ENCODE measurements at places on chromosomes 4 and X.

- H3K36me3 ChIP-seq: no peaks in the 10 kb centered on the region
- DNase-seq: no peak
Observed at GRCh38 chr4:148487181-148487580, 45.0 kb upstream of the NR3C2 start.

GRCh38 chr4:88659055-88659889 lies 38.4 kb downstream of the NAP1L5 start:
- no peaks in the 10 kb centered on the region for H3K27me3 ChIP-seq
- no peaks in the 10 kb centered on the region for H3K4me1 ChIP-seq
- H3K4me3 ChIP-seq: no peak overlapping the region
- peaks cover 11% of the 10 kb centered on the region for H3K36me3 ChIP-seq

GRCh38 chr4:95124906-95125504 lies 367.2 kb downstream of the BMPR1B start:
- H3K27ac ChIP-seq: no peak overlapping the region
- DNase-seq: no peak
- H3K4me3 ChIP-seq: no peak overlapping the region
- H3K4me1 ChIP-seq: no peaks in the 10 kb centered on the region

- DNase-seq: no peak
- no peaks in the 10 kb centered on the region for H3K4me1 ChIP-seq
- peak overlapping the region; percentile 58 for H3K27ac ChIP-seq
- no peak overlapping the region for H3K4me3 ChIP-seq
Observed at GRCh38 chrX:9677098-9677739, 88.4 kb downstream of the GPR143 start.

DNA sequence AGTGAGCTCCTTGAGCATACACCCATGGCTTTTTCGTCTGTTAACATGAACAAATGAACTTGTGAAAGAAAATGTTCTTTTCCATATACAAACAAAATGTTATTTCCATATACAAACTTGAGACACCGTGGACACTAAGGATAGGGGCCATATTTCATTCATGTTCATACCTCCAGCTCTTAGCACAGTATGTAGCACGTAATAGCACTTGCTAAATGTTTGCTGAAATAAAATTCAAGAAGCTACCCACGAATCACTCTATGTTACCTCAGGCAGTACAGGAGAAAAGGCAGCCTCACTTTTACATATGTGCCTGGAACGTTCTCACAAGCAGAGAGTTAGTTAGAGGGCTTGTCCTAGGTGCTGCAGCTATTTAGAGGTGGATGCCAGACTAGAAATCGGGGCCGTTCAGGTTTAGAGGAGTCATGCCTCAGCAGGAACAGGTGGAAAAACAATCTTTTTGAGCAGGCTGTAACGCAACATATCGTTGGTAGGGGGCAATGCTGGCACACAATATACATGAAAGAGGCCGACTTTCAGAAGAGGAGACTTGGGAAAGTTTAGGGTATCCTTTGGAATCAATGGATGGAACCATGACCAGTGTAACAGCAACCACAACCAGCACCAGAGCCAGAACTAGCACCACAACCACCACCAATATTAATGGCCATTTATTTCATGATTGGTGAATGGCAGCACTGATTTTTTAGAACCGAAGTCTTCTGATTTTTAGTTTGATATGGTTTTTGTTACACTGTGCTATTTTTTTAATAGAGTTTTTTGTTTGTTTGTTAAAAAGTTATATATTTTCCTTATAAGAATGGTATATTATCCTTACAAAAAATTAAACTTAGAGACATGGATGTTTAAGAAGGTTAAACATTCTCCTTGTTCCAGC lies 14.8 kb upstream of the PAQR3 start:
- no peak for DNase-seq
- H3K36me3 ChIP-seq: no peaks in the 10 kb centered on the region
- no peak overlapping the region for H3K27ac ChIP-seq
- H3K4me1 ChIP-seq: no peaks in the 10 kb centered on the region
- no peak overlapping the region for H3K4me3 ChIP-seq
- H3K27me3 ChIP-seq: no peaks in the 10 kb centered on the region

- H3K27me3 ChIP-seq: no peaks in the 10 kb centered on the region
- no peak overlapping the region for H3K4me3 ChIP-seq
- no peak for DNase-seq
Observed at GRCh38 chr4:98711526-98711925, 53.1 kb upstream of the TSPAN5 start.

DNA sequence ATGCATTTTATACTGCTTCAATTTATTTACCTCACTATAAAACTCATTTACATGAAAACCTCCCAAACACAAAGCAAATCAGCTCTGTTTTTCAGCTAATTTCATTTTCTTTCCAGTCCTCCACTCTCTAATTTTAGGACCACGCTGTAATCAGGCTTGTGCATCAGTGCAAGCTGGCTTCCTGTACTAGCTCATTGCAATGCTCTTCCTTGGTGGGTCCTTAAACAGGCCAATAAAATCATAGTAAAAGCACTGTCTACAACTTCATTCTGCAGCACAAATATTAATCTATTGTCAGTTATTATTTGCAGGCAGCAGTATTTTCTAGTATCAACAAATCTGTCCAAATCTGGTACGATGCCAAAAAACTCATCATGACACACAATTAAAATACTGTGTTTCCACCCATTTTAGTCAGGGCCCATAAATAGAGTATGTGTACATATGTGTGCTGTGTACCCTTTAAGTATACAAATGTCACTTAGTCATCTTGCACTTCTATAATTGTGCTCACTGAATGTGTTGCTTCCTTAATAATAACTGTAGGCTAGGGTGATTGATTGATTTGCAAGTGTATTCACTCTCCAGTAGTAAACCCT lies 178.2 kb upstream of the HCCS start:
- no peak for DNase-seq
- H3K36me3 ChIP-seq: no peaks in the 10 kb centered on the region
- H3K4me3 ChIP-seq: no peak overlapping the region

DNA sequence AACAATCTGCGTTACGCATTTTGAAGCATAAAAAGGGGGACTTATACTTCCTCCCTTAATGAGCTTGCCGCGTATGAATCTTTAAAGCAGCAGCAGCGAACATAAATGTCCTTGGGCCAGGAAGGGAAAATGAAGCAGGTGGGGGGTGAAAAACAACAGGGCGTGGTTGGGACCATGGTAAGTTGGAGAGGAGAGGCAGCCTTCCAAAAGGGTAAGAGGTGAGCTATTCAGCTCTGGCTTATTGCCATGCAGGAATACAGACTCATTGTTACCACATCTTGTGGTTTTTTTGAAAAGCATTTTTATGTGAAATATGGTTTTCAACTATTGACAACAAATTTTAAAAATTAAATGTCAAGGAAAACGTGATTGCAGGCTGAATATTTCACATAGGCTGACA lies 710.7 kb upstream of the FAM241A start:
- DNase-seq: no peak
- no peak overlapping the region for H3K4me3 ChIP-seq
- no peaks in the 10 kb centered on the region for H3K36me3 ChIP-seq
- H3K4me1 ChIP-seq: no peaks in the 10 kb centered on the region

GRCh38 chr4:113524096-113524495 lies 237.4 kb downstream of the CAMK2D start:
- no peak overlapping the region for H3K4me3 ChIP-seq
- no peaks in the 10 kb centered on the region for H3K27me3 ChIP-seq
- no peak for DNase-seq
- H3K4me1 ChIP-seq: no peaks in the 10 kb centered on the region
- no peaks in the 10 kb centered on the region for H3K36me3 ChIP-seq
- no peak overlapping the region for H3K27ac ChIP-seq

DNA sequence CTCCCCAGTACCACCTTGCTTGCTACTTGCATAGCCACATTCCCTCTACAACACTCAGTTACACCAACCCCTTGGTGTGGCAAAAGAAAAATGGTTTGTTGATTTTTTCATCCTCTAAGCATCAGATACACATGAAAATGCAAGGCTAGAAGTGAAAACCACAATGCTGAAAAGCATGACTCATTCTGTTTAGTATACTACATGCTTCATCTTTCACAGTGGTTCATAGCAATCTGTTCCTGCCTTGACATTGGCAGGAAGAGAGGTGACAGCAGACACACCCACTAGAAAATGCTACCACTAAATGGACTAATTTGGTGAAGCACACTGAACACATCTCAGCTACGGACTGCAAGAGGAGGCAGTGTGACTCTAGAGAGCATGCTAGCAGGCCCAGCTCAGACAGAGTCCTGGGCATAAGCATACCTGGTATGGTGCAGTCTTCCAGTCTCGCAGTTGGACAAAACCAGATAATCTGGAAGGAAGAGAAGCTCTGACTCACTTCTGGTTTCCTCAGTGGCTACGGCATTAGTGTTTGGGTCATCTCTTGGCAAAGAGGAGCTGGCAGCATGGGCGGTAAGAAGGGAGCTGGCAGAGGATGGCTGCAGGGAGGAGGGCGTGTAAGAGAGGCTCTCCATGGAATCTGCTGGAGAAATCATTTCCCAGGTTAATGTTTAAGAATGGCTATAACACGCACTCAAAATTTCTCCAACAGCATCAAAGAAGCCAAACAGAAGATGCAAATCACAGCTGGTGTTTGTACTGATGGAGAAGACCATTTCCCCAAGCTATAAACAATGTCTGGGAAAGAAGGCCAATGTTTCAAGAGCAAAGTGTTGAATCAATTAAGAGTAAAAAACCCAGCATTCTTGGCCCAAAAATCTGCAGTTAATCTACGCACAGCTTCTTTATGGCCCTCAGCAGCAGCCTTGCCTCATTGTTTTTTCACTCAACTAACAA lies 37.8 kb downstream of the GAB3 start:
- H3K27me3 ChIP-seq: no peaks in the 10 kb centered on the region
- peak overlapping the region; percentile 8 for H3K27ac ChIP-seq
- no peak overlapping the region for H3K4me3 ChIP-seq
- H3K36me3 ChIP-seq: peaks cover 10% of the 10 kb centered on the region
- H3K4me1 ChIP-seq: peaks cover 16% of the 10 kb centered on the region

GRCh38 chr4:1365271-1366178 lies 18.5 kb downstream of the UVSSA start:
- no peak for DNase-seq
- H3K4me3 ChIP-seq: no peak overlapping the region
- H3K27me3 ChIP-seq: no peaks in the 10 kb centered on the region
- no peaks in the 10 kb centered on the region for H3K4me1 ChIP-seq

DNA sequence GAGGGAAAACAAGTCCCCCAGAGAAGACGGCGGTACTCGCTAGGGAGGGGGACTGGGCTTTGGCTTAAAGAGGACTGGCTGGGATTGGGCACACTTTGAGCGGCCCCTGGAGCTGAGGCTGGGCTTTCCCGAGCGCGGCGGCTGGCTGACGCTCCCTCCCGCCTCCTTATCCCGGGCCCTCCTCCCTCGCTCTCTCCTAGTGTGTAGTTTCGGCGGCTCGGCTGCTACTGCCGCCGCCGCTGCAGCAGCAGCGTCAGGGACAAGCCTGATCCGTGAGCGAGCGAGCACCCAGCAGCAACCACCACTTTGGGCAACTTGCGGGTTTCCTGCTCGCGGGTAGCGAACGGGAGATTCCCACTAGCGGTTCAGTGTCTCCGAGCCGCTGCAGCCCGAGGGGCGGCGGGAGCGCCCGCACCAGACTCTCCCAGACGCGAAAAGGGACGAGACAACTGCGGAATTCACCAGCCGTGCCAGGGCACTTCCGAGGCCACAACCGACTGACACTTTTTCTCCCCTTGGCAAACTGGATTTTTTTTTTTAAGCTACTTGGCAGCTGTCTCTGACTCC lies 632 bp upstream of the PCDH7 start:
- peaks cover 55% of the 10 kb centered on the region for H3K27me3 ChIP-seq
- no peaks in the 10 kb centered on the region for H3K36me3 ChIP-seq
- H3K4me1 ChIP-seq: peaks cover 13% of the 10 kb centered on the region
- no peak for DNase-seq
- H3K27ac ChIP-seq: no peak overlapping the region

GRCh38 chr4:3263876-3264193 lies 14.9 kb downstream of the MSANTD1 start:
- no peak overlapping the region for H3K4me3 ChIP-seq
- no peaks in the 10 kb centered on the region for H3K36me3 ChIP-seq
- no peak for DNase-seq

DNA sequence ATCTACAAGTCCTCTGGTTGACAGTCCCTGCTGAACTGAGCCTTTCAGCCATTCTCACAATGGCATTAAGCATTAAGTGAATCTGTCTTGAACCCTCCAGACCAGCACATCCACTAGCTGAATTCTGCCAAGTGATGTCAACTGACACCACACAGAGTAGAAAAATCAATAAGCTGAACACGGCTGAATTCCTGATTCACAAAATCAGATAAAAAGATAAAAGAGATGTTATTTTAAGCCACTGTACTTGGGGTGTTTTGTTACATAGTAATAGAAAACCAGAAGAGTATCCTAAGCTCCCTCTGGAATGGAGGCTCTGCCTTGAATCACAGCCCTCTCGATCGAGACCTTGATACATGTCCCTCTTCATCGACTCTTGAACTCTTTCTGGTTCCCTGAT lies 336.5 kb downstream of the DMD start:
- no peaks in the 10 kb centered on the region for H3K36me3 ChIP-seq
- no peak overlapping the region for H3K27ac ChIP-seq
- DNase-seq: no peak
- no peaks in the 10 kb centered on the region for H3K27me3 ChIP-seq
- H3K4me3 ChIP-seq: no peak overlapping the region
- no peaks in the 10 kb centered on the region for H3K4me1 ChIP-seq

GRCh38 chrX:153897899-153898298 lies 6.6 kb upstream of the AVPR2 start:
- H3K4me3 ChIP-seq: no peak overlapping the region
- no peaks in the 10 kb centered on the region for H3K4me1 ChIP-seq
- H3K27me3 ChIP-seq: peaks cover 12% of the 10 kb centered on the region
- no peak for DNase-seq
- H3K27ac ChIP-seq: no peak overlapping the region
- no peaks in the 10 kb centered on the region for H3K36me3 ChIP-seq

GRCh38 chrX:129833153-129833990 lies 10.3 kb downstream of the ZDHHC9 start:
- no peaks in the 10 kb centered on the region for H3K36me3 ChIP-seq
- H3K4me1 ChIP-seq: no peaks in the 10 kb centered on the region
- H3K27ac ChIP-seq: no peak overlapping the region
- no peaks in the 10 kb centered on the region for H3K27me3 ChIP-seq
- H3K4me3 ChIP-seq: no peak overlapping the region

- no peaks in the 10 kb centered on the region for H3K4me1 ChIP-seq
- H3K27ac ChIP-seq: no peak overlapping the region
Observed at GRCh38 chr4:61049018-61049417, 151.1 kb upstream of the ADGRL3 start.

GRCh38 chr4:185344743-185345538 lies 50.8 kb downstream of the LRP2BP start:
- H3K27me3 ChIP-seq: no peaks in the 10 kb centered on the region
- peaks cover 7% of the 10 kb centered on the region for H3K4me1 ChIP-seq
- H3K27ac ChIP-seq: no peak overlapping the region
- no peak for DNase-seq
